ENCODE measurements at places on chromosomes 12 and 14. TPM values are rescaled to one million over a fixed set of nuclear protein-coding genes. Genes with fewer than 3 reads are reported as not detected.

The ADCY4 gene
- not detected for total RNA-seq

The TRPV4 gene
- total RNA-seq, result 0.08 TPM

The GLIPR1L2 gene
- total RNA-seq, result not detected

The REM2 gene
- total RNA-seq, result 0.26 TPM

The CLEC2A gene
- total RNA-seq, result not detected

The SLC2A13 gene
- 4.0 TPM for total RNA-seq

The NUAK1 gene
- 8.5 TPM for total RNA-seq

The SLC17A8 gene
- not detected for total RNA-seq

The TM9SF1 gene
- 71.4 TPM for total RNA-seq

The IQSEC3 gene
- total RNA-seq, result not detected

The GPR162 gene
- 0.42 TPM for total RNA-seq

The ZFC3H1 gene
- 17.8 TPM for total RNA-seq

The MIP gene
- total RNA-seq, result not detected

The SOAT2 gene
- 0.23 TPM for total RNA-seq

The FAM90A1 gene
- total RNA-seq, result 0.10 TPM

The B4GALNT1 gene
- total RNA-seq, result 51.6 TPM

All from A549 treated with ZK216348 at 1 μM for 4 hours (cell line).